ENCODE measurements at places on chromosomes 3 and 15.

DNA sequence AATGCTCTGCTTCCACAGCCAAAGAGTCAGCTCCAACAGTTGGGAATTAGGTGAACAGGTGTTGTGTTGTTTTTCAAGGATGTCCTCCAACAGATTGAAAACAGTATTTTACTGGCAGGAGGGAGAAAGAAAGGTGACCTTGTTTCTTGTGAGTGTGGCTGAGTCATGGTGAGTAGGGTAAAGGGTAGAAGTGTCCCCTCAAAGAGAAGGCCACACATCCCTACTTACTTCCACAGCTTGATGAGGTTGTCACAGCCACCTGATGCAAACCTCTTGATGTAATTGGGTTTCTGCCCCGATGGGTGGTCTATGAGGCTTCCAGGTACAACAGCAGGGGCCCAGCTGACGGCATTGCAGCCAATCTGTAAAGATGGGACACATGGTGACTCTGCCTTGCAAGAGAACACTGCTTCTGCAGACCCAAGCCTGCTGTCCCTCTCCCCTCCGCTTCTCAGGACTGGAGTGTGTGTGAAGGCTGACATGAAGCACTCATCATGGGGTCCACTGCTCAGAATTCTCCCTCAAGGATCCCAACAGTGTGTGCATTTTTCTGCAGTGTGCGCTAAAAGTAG, 12.7 kb upstream of the GHRL start:
- no peak for DNase-seq

- no peak for DNase-seq
Observed at GRCh38 chr3:9903238-9903624, 583 bp downstream of the IL17RE start.

- DNase-seq, result no peak
Observed at GRCh38 chr3:112005091-112005672, 6.5 kb downstream of the TAGLN3 start.

DNA sequence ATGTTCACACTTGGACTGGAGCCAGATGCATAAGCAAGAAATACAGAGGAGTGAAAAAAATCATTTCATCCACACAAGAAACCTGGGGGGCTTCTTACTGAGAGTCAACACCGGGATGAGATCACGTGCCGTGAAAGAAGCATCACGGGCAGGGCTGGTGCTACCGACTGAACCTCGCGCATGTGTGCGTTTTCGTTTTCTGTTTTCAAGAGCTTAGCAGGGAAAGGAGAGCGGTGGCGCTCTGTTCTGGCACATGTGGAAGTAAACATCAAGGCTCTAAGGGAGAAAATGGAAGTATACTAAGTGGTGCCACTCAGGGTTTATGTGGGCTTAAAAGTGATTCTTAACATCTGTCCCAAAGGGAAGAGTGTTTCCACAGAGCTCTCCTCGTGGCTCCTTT, 55.9 kb downstream of the VGLL4 start:
- DNase-seq, result no peak

DNA sequence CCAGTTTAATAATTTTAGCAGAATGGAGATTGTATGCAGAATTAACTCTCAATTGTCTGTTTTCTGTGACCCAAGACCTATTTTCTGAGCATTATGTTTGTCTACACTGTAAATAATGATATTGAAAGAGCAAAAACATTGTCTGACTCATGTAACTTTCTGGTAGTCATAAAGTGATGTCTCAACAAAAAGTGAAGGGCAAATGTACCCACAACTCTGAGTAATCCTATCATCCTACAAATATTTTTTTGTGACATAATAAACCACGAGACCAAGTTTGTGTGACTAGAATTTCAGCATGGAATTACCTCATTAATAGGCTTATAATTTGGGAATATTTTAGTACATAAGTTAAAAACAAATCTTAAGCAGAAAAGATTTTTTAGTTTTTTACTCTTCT, 15.4 kb upstream of the ABHD10 start:
- DNase-seq, result no peak

GRCh38 chr3:14047027-14047426, 77.6 kb downstream of the CHCHD4 start:
- DNase-seq, result no peak

- DNase-seq, result no peak
Observed at GRCh38 chr15:76062286-76062685, 2.5 kb downstream of the TMEM266 start.

- no peak for DNase-seq
Observed at GRCh38 chr15:99343208-99343607, 91.9 kb downstream of the LRRC28 start.

DNA sequence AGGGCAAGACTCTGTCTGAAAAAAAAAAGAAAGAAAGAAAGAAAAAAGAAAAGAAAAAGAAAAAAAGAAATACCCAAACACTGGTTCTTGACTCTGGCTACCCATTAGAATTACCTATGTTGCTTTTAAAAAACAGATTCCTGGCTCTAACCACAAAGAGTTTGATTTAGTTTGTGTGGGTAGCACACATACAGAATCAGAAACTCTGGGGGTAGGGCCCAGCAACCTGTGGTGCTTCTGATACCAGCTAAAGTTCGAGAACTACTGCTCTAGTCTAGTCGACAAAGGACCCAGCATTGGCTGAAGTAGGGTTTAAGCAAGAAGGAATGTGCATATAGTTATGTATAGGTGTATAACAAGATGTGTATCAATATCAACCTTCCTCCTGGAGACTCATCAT, 392.7 kb downstream of the EFHB start:
- no peak for DNase-seq

GRCh38 chr3:8625991-8626390, 18.6 kb downstream of the SSUH2 start:
- DNase-seq, result no peak

- no peak for DNase-seq
Observed at GRCh38 chr15:98746375-98747155, 98.2 kb downstream of the IGF1R start.

- no peak for DNase-seq
Observed at GRCh38 chr15:51155016-51155580, 60.4 kb upstream of the TNFAIP8L3 start.

GRCh38 chr3:5466065-5466464, 278.6 kb downstream of the EDEM1 start:
- no peak for DNase-seq

DNA sequence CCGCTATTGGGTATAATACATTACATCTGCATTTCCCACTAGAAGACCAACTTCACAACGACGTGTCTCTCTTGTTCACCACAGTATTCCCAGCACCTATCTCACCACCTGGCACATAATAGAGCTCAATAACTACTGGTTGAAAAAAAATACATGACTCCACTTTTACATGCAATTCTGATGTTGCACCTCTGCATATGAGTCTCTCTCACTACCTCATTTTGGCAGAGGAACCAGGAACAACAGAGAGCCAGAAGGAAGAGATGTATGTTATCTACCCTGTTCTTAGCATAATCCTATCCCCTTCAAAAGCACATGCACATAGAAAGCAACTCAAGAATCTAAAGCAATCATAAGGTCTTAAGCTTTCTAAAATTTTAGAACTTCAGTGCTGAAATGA, 61.6 kb downstream of the SHQ1 start:
- no peak for DNase-seq

DNA sequence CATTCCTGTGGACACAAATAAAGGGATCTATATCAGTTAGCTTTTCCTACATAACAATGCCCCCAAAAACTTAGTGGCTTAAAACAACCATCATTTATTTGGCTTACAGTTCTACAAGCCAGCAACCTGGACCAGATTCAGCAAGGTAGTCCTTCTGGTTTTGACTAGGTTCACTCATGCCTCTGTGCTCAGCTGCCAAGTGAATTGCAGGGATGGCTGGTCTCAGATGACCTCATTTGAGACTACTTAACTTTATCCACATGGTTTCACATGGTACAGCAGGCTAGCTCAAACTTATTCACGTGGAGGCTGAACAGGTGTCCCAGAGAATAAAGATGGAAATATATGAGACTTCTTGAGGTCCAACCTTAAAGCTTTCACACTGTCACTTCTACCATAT, 119.3 kb upstream of the BFSP2 start:
- DNase-seq, result no peak

DNA sequence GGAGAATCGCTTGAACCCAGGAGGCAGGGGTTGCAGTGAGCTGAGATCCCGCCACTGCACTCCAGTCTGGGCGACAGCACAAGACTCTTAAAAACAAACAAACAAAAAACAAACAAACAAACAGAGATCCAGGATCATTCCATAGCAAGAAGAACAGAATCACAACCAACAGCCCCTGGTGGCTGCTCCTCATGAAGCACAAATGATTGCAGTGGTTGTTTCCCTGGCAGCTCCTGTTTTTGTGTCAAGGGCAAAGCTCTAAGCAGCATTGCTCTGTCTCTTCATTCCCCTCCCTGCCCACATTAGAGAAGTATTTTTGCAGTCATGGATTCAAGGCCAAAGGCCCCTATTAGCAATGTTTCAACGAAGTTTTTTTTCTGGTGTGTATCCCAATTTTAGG, 25.8 kb upstream of the BLM start:
- no peak for DNase-seq

GRCh38 chr3:141106842-141107241, 55.7 kb downstream of the SPSB4 start:
- no peak for DNase-seq

DNA sequence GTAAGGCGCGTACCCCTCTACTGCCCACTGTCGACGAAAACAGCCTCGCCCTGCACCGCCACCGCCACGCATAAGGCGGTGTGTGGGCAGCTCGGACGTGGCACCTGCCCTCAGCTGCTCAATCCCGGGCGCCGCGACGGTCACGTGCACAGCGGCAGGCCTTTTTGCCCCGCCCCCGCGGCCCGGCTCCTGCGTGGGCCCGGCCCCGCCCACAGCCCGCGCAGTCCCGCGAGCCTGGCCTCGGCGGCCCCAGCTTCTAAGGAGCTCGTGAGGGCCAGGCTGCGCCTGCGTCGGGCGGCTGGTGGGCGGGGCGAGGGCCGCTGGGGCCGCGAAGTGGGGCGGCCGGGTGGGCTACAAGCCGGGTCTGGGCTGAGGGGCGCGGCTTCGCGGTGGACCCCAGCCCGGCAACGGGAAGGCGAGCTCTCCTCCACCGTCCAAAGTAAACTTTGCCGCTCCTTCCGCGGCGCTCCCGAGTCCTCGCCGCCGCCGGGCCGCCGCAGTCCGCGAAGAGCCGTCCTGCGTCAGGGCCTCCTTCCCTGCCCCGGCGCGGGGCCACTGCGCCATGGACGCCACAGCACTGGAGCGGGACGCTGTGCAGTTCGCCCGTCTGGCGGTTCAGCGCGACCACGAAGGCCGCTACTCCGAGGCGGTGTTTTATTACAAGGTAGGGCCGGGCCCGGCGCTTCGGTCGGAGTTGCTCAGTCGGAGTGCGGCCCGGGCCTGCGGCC, at the start of gene CAPN7:
CAPN7 (plus strand) TSS at position 313 of the 728 bp plus-strand sequence; CDS start at position 563, 250 bp downstream.
- DNase-seq, result peak; percentile 97

- DNase-seq, result no peak
Observed at GRCh38 chr15:61929452-61929851, 130.8 kb downstream of the VPS13C start.

DNA sequence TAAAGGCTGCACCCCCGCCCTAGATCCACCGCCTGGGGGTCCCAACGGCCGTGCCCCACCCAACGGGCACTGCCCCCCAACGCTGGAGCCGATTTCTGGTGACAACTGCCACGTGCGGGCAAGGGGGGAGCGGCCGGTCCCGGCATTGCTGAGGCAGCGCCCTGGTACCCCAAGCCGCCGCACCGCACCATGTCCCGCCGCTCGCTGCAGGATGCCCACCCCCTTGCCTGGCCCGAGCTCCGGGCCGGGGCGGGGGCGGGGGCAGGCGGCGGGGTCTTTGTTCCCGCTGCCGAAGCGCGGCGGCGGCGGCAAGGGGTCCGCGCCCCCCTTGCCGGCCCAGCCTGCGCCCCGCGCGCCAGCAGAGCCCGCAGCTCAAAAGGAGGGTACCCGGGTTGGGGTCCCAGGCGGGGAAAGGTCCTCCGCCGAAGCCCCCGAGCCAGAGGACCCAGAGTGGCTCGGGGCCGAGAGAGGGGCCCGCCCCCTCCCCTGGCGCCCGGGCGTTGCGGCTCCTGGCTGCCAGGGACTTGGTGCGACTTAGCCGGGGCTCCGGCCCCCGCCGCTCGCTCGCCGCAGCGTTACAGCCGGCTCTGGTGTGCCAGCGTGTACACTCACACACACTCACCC, 678 bp downstream of the SEMA7A start:
- peak; percentile 46 for DNase-seq

DNA sequence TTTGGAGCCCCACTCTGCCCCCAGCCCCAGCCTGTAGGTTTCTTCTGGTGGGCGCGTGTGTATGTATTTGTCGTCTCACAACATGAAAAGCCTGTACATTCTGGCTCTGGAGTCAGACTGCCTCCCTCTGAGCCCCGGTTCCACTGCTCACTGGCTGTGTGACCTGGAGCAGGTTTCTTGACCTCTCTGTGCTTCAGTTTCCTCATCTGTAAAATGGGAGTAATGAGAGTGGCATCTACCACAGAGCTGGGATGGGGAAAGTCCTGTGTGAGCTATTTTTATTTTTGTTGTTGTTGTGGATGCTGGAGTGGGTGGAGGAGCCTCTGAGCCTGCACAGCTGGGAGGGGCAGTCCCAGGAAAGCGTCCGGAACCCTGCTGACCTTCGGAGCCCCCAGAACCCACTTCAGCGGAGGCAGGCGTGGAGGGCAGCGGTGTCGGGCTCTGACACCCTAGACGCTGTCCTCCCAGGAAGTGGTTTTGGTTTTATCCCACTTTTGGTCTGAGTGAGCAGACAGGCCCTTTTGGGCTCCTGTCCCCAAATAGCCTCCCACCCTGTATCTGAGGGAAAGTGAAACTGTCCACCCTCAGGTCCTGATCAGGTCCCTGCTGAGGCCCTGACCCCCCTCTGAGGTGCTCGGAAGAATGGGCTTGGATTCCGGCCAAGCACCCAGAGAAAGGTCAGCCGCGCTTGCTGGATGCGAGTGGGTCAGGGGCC, 103.5 kb downstream of the CHSY1 start:
- no peak for DNase-seq

DNA sequence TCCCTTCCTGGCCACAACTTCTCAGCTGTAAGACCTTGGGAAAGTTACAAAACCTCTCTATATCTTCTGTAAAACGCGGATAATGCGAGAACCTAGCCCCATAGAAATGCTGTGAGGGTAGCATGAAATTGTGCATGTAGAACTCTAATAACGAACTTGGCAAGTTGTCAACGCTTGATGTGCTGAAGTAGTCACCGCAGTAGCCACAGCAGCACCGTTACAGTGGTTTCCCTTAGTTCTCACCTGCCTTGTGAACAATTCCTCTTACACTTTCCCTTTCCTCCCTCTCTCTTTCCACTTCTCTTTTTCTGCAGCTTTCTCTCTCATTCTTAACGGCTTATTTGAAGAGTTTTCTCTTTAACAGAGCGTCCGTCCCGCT, 447 bp upstream of the SHQ1 start:
- DNase-seq, result no peak

Measured in activated T-cell treated with anti-CD3 and anti-CD28 coated beads, Interleukin-2, amount 50 U/mL, for 24 hours (primary cell).